ENCODE measurements at places on chromosomes 4 and X.

DNA sequence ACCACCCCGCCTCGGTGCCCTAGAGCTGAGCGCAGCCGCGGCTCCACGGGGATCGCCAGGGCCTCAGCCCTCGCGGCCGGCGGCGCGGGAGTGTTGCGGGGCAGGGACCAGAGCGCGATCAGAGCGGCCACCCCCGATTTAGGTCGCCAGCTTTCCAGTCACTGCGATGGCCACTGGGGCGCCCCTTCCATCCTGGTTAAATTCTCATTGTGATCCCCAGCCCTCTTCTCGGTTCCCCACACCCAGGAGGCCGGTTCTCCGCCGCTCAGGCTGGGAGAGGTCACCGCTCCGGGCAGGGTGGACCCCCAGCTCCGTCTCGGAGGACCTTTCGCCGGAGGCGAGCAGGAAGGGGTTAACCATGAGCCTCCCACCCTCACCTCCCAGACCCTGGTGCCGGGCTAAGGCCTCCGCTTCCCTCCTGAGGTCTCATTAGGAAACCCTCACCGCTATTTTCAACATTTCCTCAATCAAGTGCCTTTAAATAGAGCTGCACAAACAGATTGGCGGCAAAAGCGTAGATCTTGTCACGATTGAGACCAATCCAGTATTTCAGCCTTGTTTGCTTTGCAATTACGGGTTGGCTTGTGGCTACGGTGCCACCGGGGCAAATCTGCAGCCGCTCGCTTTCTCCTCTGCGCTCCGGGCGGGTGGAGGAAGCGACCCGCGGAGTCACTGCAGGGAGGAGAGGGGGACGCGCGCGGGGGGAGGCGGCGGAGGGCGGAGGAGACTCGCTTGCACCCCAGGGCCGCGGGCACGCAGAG lies 8.3 kb upstream of the HAND2 start:
- no peak for DNase-seq

GRCh38 chr4:149269835-149270234 lies 545.8 kb downstream of the IQCM start:
- no peak for DNase-seq

DNA sequence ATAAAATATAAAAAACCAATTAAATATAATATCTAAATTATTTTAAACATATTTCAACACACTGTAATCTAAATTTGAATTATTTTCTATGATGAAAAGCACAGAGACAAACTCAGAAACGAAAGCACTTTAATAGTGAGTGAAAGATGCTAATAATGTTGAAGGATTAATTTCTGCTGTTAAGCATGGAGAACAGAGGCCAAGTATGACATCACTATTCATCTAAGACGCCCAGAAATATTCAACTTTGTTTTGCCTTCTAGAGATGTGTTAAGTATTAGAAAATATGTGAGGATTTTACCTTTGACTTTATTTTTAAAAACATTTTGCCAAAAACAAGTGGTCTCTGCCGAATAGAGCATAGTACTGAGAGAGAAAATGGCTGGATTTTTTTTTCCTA lies 19.3 kb downstream of the ARHGEF6 start:
- DNase-seq: no peak

DNA sequence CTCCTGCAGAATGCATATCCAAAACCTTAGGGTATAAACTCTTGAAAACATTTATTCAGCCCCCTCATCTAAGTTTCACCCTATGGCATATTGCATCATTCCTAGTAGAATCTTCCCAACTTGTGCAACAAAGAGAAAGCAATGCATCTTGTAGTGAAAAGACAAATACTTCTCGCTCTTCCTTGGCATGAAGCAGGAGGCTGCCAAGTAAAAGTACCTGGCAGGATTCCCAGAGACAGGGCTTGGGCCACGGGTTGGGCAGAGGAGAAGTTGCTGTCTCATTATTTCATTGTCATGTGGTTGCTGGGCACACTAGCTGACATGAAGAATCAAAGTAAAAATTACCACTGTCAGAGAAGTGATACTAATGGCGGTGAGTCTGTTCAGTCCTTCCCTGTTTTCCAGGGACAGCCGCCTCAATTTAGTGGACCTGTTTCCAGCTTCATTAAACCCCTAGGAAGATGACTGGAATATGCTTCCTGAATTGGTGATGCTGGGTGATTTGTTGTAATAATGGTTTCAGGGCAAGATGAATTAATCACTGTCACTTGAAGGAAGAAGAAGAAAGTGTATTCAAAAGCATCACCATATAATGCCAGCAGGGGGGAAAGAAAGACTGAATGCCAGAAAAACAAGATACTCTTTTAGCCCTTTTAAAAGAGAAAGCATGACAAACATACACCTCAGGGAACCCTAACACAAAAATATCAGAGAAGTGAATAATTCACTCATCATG lies 380.5 kb upstream of the IGFBP7 start:
- DNase-seq: no peak

DNA sequence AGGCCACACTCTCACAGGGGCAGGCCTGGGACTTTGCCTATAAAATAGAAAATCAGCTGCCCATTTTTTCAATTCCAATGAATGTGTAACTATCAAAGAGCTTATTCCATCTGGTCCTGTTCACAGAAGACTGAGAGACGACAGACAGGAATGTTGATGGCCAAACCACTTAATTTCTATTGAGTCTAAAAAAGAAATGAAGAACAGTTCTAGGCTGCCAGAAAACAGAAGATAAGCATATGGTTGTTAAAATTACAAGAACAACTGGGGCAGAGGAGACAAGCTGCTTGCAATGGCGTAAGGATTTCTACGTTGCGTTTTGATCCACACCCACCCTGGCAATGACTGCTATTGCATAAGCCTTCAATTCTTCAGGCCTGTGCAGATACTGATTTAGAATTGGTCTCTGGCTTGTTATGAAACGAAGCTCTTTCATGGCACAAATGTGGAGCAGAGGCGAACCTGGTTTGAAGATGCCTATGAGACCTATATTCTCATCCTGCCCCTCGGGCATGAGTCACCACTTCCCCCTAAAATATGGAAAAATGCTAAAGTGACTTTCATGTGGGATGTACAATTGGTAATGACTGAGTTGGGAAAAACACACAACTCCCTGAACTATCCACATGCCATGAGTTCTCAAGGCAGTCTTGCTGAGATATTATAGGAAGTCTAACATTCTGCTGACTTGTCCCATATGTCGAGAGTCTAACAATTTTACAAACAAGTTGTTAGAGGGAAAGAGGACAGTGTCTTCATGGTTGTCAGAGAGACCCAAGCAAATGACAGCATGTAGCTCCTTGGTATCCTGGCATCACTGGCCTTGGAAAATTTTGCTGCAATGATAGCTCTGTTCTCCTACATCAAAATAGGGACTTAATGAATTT lies 37.9 kb upstream of the SORBS2 start:
- no peak for DNase-seq
